ENCODE measurements at places on chromosomes 7 and 10.
A peak's percentile ranks its signal among the peaks of the same experiment; 100 is the strongest.

GRCh38 chr7:40402661-40403060, 267.9 kb downstream of the SUGCT start:
- DNase-seq, result no peak

DNA sequence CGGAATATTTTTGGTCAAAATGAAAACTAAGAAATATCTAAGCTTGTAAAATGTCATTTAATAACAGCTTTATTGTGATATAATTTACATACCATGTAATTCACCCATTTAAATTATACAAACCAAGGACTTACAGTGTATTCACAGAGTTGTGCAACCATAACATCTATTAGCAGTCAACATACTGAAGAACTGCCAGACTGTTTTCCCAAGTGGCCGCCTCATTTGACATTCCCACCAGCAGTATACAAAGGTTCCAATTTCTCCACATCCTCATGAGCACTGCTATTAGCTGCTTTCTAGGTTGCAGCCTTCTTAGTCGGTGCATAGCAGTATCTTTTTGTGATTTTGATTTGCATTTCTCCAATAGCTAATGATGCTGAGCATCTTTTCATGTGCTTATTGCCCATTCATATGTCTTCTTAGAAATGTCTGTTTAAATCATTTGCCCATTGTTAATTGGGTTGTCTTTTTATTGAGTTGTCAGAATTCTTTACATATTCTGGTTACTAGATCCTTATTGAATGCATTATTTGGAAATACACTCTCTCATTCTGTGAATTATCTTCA, 153.0 kb upstream of the FGFR2 start:
- DNase-seq, result no peak

DNA sequence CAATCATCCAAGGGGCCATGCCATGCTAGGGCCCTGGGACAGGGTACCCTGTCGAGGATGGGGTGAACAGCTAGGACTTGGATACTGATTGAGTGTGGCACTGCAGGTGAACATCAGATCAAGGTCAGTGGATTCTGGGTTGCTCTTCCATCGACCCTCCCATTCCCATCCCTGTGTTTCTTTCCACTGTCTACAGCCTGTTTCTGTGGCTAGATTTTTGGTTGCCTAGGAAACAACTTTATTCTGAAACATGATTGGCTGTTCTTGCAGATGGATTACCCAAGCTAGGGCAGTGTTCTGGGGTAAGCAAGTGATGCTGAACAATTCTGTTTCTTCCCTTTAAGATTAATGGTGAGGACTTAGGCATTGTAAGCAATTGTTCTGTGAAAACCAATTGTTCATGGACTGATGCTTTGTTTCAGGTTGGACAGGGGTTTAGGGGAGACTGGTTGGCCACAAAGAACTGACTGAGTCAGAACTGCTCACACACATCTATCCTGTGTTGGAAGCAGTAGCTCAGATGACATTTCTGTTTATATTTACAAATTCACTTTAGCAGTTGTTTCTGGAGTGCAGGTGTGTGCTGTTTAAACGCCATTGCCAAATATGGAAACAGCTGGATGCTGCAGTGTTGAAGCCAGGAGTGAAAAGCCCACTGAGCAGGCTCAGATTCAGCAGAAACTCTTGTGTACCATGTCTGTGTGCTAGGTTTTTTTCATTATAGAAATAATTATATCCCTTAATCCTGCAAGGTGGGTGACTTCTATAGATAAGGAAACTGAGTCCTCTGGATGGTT, 102.3 kb upstream of the BTBD16 start:
- no peak for DNase-seq

- no peak for DNase-seq
Observed at GRCh38 chr10:16728266-16728665, 89.0 kb downstream of the RSU1 start.

GRCh38 chr7:25594728-25595127, 366.4 kb upstream of the NPVF start:
- DNase-seq, result no peak

- peak; percentile 23 for DNase-seq
Observed at GRCh38 chr10:49512121-49512809, 26.7 kb downstream of the ERCC6 start.

GRCh38 chr7:158019726-158020705, 567.6 kb downstream of the PTPRN2 start:
- no peak for DNase-seq

DNA sequence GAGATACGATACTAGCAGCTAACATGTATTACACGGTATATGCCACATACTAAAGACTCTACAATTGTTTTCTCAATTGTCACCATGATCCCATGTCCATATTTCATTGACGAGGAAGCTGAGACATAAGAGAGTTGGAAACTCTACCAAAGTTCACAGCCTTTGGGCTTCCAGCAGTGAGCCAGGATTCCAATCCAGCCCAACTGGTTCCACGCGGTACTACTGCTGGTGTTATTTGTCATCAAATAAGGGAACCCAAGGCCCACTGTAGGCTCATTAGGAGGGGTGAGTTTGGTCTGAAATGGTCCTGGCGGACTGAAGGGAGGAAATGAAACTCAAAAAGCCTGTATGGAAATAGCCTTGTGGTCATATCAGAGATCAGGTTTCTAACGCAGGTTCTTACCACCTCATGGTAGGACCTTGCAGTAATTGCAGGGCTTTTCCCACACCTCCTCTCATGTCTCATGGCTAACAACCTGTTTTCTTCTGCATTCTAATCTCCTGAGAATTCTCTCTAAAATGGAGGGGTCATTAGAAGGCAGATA, 814.6 kb downstream of the LRMDA start:
- no peak for DNase-seq

GRCh38 chr10:128468462-128468861, 342.2 kb upstream of the MKI67 start:
- DNase-seq, result no peak

GRCh38 chr7:64544010-64544409, 18.9 kb downstream of the ZNF680 start:
- DNase-seq, result no peak

GRCh38 chr10:79980711-79981110, 31.8 kb upstream of the SFTPD start:
- DNase-seq, result no peak

GRCh38 chr10:19892270-19892669, 76.0 kb downstream of the PLXDC2 start:
- no peak for DNase-seq

DNA sequence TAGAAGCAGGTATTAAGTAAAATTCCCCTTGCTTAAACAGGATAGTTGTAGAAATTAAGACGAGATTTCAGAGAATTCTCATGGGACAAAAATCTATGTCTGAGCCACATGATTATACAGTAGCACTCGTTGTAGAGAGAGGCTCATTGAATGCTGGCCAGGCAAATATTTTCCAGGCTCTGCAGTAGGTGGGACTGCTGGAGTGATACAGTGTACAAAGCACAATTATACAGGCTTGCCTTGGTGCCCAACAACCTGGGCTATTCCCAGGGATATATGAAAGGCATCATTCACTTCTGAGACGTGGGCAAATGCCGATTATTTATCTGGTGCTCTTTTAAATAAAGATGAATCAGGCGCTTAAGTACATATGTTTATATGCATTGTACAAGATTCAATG, 380.6 kb downstream of the PHTF2 start:
- no peak for DNase-seq

GRCh38 chr10:102997998-102998397, 79.9 kb downstream of the CNNM2 start:
- DNase-seq, result no peak

- no peak for DNase-seq
Observed at GRCh38 chr7:21215307-21215706, 212.6 kb upstream of the SP4 start.

- peak; percentile 14 for DNase-seq
Observed at GRCh38 chr10:96279191-96279641, 7.8 kb upstream of the BLNK start.

- no peak for DNase-seq
Observed at GRCh38 chr10:42956045-42956444, 120.8 kb upstream of the RET start.

GRCh38 chr7:29990931-29991330, 1.3 kb upstream of the SCRN1 start:
- no peak for DNase-seq

DNA sequence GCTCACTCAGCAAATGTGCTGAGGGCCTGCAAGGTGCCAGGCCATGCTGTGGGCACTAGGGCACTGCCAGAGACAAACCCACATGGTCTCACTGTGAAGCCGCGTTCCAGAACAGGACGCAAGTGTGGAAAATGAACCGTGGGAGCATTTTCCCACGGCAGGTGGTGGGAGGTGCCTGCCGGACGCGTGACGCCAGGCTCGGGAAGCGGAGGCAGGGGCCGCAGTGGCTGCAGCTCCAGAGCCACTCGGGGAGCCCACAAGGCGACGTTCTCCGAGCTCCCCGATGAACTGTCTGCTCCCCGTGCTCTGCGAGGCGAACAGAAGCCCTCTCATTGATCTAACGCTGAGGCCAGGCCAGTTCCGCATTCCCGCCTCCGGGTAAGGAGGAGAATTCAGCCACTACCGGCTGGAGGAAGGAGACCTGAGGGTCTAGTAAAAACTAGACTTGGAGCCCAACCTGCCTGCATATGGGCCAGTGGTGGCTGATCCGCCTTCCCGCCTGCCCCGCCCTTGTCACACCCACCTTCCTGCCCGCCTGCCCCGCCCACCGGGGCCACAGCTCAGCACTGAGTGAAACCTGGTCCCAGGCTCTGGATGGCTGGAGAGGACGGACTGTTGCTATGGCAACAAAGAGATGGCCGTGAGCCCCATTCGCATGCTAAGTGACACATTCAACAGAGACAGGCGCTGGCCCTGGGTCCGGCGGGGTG, 13.1 kb downstream of the ADGRA1 start:
- peak; percentile 22 for DNase-seq

- DNase-seq, result no peak
Observed at GRCh38 chr7:110105840-110106239, 985.1 kb upstream of the LRRN3 start.

GRCh38 chr7:91656541-91657482, 223.7 kb downstream of the MTERF1 start:
- DNase-seq, result no peak

- DNase-seq, result peak; percentile 48
Observed at GRCh38 chr7:100486753-100487446, 3.2 kb downstream of the NYAP1 start.

DNA sequence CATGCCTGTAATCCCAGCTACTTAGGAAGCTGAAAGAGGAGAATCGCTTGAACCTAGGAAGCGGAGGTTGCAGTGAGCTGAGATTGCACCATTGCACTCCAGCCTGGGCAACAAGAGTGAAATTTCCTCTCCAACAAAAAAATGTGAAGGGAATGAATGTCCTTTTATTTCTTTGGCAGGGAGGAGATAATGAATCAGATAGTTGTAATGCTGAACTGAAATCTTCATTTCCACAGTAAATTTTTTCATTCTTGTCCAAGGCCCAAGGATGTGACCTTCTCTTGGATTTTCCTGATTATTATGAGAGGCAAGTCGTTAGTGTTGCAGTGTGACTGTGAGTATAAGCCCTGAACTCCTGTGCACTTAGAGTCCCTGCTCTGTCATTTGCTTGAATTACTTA, 13.6 kb downstream of the STAMBPL1 start:
- DNase-seq, result no peak

DNA sequence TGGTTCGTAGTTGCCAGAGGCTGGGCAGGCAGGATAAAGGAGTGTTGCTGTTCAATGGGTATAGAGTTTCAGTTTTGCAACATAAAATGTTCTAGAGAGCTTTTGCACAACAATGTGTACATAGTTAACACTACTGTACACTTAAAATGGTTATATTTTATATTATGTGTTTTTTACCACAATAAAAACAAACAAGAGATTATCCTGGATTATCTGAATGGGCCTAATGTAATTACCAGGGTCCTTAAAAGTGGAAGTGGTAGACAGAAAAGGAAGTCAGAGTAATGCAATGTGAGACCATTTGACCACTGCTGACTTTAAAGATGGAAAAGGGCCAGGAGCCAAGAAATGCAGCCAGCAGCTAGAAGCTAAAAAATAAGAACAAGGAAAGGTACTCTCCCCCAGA, 159.7 kb downstream of the SGMS1 start:
- no peak for DNase-seq

DNA sequence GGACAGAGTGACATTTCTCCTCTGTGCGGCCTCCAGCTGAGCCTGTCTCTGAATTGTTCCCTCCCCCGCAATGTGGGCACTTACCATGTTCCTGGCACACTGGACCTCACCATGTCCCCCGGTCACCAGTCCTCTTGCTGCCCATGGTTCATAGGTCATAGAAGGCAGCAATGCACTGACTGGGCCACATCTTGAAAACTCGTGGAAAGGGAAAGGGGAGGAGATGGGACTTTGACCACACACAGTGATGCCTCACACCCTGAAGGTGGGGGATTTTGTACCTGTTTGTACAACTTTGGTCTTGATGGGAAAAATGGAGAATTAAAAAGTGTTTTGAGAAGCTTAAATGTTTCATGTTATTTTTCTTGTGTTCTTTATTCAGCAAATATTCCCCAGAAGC, 61.7 kb upstream of the LRGUK start:
- no peak for DNase-seq

DNA sequence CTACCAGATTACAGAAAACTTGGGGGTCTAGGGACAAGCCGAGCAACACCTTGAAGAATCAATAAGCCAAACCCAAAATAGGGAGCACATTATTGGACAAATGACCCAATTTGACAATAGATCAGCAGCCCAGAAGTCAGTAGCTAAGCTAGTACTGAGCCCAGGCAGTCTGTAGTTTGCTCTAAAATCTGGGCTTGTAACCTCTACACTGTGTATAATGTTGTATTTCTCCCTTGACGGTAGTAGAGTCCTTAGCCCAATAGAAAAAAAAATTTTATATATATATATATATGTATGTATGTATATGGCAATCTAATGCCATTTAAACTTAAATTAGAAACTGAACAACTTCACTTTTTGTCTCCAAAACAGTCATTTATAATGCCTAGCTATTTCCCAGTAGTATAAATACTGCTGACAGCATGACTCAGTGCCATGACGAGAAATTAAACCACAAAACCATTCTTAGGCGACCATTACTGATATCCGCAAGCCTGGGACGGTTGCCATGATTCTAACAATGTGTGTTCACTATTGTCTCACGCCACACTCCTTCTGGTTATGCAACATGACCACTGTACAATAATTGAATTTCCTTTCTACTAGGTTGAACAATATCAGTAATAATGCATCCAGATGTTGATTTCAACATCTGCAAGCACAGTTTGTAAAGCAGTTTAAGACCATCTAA, 110.5 kb downstream of the IPMK start:
- peak; percentile 50 for DNase-seq
